Upper lobe of right lung (tissue), 1 donor: ENCODE measurements at places on chromosomes 3 and 15. TPM values are rescaled to one million over a fixed set of nuclear protein-coding genes. Genes with fewer than 3 reads are reported as not detected.
A peak's percentile ranks its signal among the peaks of the same experiment; 100 is the strongest.

DNA sequence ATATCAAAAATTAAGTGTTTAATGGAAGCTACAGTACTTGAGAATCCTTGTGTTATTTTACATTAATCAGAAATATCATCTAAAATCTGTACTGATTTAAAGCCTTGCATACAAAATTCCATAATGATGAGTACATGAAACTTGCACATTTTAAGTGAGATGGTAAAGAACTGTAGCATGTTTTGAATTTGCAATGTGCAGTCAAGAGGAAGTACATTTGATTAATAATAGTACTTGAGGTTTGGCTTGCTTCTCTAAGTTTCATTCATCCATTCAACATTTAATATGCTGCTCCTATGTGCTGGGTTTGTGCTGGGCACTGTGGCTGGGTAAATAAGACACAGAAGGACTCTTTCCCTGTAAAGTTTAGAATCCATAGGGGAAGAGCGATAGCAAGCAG is 332.3 kb downstream of the CNTN3 start:
- no peaks in the 10 kb centered on the region for H3K36me3 ChIP-seq
- H3K27me3 ChIP-seq, result no peaks in the 10 kb centered on the region
- no peaks in the 10 kb centered on the region for H3K4me1 ChIP-seq
- no peak for DNase-seq
- no peak overlapping the region for H3K4me3 ChIP-seq

- no peaks in the 10 kb centered on the region for H3K36me3 ChIP-seq
- peak overlapping the region; percentile 77 for H3K4me3 ChIP-seq
- peaks cover 19% of the 10 kb centered on the region for H3K4me1 ChIP-seq
- peak overlapping the region; percentile 74 for H3K27ac ChIP-seq
Observed at GRCh38 chr3:185824051-185825005, 514 bp downstream of the IGF2BP2 start.

RPS27L gene
- total RNA-seq, result 196 TPM

- H3K36me3 ChIP-seq, result no peaks in the 10 kb centered on the region
- H3K27me3 ChIP-seq, result no peaks in the 10 kb centered on the region
- no peak overlapping the region for H3K27ac ChIP-seq
- no peak for DNase-seq
Observed at GRCh38 chr3:20103731-20104130, 63.5 kb downstream of the KAT2B start.

GRCh38 chr3:169478566-169479313 is 184.8 kb downstream of the MECOM start:
- no peak overlapping the region for H3K27ac ChIP-seq
- H3K4me1 ChIP-seq, result no peaks in the 10 kb centered on the region
- no peak for DNase-seq
- no peaks in the 10 kb centered on the region for H3K27me3 ChIP-seq
- H3K4me3 ChIP-seq, result no peak overlapping the region

DNA sequence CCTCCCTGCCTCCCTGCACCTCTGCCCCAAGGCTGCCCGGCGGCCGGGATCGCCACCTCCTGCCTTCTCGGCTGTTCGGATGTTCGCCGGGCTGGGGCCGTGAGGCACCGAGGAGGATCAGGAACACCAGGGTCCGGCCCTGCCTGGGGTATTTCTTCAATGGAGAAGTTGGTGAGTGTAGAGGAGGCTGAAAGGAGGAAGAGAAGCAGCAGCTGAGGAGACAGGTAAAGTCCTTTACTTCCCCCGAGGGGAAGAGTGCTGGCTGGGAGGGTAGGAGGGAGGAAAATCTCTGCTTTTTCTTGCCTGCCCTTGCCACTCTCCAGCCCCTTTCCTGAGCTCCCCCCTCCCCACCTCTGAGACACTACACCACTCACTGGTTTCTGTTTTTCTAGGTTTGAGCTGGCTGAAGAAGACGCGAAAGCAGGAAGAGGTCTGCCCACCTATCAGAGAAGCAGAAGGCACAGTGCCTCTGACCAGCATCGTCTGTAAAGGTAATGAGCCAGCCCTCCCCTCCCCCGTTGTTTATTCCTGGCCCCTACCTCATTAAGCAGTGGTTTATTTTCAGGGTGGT is 519 bp downstream of the ASB7 start:
- no peak for DNase-seq
- H3K4me3 ChIP-seq, result peak overlapping the region; percentile 88
- H3K4me1 ChIP-seq, result peaks cover 29% of the 10 kb centered on the region
- peaks cover 17% of the 10 kb centered on the region for H3K36me3 ChIP-seq
- peak overlapping the region; percentile 73 for H3K27ac ChIP-seq
- H3K27me3 ChIP-seq, result no peaks in the 10 kb centered on the region

EIF4E3 gene
- 38.4 TPM for total RNA-seq

DNA sequence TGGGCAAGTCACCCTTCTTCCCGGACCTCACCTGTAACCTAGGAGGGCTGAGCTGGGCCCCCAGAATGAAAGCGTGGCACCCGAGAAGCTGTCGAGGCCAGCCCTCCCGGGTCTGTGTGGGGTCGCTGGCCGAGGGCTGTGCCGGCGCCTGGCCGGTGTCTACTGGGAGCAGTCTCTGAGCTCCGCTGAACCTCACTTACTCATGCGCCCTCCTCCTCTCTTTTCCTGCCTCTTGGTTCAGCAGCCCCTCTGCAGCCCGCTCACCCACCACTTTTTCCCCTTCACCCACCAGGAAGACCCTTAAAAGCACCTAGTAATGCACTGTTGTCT is 419 bp downstream of the HYKK start:
- H3K27ac ChIP-seq, result peak overlapping the region; percentile 65
- peak overlapping the region; percentile 86 for H3K4me3 ChIP-seq
- H3K36me3 ChIP-seq, result no peaks in the 10 kb centered on the region
- DNase-seq, result no peak

DNA sequence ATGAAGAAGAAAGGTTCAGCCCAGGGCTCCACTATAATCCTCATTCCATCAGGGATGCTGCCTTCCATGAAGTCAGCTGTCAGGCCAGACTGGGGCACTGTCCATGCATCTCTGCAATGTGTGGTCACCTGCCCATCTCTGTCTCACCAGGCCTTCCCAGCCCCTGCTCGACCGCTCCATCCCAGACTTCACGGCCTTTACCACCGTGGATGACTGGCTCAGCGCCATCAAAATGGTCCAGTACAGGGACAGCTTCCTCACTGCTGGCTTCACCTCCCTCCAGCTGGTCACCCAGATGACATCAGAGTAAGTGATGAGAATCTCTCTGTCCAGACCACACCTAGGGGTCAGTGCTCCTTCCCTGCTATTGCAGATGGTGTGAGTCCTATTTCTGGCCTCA is 454.1 kb downstream of the EPHB1 start:
- no peaks in the 10 kb centered on the region for H3K36me3 ChIP-seq
- no peaks in the 10 kb centered on the region for H3K27me3 ChIP-seq
- no peak for DNase-seq

DNA sequence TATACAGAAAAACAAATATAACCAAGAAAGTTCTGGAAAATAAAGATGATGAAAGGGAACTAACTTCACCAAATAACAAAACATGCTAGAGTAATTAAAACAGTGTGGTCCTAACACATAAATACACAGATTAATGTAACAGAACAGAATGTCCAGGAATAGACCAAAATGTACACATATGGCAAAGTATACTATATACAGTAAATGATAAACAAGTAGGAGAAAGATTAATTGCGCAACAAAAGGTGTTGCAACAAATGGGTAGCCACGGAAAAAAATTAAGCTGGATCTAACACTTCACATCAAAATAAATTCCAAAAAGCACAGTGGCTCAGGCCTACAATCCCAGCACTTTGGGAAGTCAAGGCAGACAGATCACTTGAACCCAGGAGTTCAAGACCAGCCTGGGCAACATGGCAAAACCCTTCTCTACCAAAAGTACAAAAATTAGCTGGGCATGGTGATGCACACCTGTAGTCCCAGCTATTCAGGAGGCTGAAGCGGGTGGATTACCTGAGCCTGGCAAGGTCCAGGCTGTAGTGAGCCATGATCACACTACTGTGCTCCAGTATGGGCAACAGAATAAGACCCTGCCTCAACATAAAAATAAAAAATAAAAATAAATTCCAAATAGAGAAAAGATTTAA is 19.8 kb downstream of the SCAP start:
- no peak overlapping the region for H3K4me3 ChIP-seq
- no peaks in the 10 kb centered on the region for H3K36me3 ChIP-seq
- H3K27ac ChIP-seq, result no peak overlapping the region
- peaks cover 13% of the 10 kb centered on the region for H3K4me1 ChIP-seq
- no peak for DNase-seq
- H3K27me3 ChIP-seq, result no peaks in the 10 kb centered on the region

BOC gene
- total RNA-seq, result 6.1 TPM

DNA sequence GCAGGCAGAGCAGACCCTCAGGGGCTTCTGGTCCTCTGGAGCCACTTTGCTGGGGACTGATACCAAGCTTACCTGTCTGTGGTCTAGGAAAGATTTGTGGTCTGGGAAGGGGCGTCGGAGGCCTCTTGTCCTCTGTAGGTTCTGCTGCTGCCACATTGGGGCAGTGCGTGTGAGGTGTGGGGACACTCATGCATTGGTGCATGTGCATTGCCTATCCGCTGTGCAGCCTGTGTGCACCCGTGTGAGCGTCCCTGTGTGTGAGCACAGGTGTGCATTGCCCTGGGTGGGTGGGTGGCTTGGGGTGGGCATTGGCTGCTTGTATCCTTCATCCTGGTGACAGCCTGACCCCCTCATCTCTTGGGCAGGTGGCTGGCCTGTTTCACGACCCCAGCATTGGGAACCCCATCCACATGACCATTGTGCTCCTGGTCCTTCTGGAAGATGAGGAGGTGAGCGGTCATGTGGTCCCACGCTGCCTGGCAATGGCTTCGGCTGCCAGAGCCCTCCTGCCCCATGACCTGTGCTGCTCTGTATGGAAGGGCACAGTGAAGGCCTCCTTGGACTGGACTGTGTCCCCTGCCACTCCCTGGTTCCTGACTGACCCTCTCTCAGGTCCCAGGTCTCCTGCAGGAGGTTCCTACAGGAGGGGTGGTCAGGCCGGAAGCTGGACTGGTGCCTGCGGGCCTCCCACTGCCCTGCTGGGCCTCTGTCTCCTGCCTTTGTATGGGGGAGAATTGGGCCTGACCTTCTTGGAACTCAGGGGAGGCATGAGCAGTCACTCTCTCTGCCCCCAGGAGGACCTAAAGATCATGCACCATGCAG is 41.5 kb downstream of the SAXO2 start:
- H3K4me1 ChIP-seq, result no peaks in the 10 kb centered on the region
- no peaks in the 10 kb centered on the region for H3K27me3 ChIP-seq
- DNase-seq, result peak; percentile 51
- no peaks in the 10 kb centered on the region for H3K36me3 ChIP-seq
- no peak overlapping the region for H3K4me3 ChIP-seq
- H3K27ac ChIP-seq, result no peak overlapping the region

- H3K27ac ChIP-seq, result no peak overlapping the region
- no peak overlapping the region for H3K4me3 ChIP-seq
- DNase-seq, result peak; percentile 77
Observed at GRCh38 chr15:40313531-40314398, 6.0 kb upstream of the PLCB2 start.

GRCh38 chr15:31325595-31326155 is 960 bp upstream of the KLF13 start:
- H3K36me3 ChIP-seq, result no peaks in the 10 kb centered on the region
- no peaks in the 10 kb centered on the region for H3K27me3 ChIP-seq
- peak overlapping the region; percentile 88 for H3K4me3 ChIP-seq
- peak overlapping the region; percentile 100 for H3K27ac ChIP-seq
- H3K4me1 ChIP-seq, result peaks cover 20% of the 10 kb centered on the region
- DNase-seq, result peak; percentile 91

DNA sequence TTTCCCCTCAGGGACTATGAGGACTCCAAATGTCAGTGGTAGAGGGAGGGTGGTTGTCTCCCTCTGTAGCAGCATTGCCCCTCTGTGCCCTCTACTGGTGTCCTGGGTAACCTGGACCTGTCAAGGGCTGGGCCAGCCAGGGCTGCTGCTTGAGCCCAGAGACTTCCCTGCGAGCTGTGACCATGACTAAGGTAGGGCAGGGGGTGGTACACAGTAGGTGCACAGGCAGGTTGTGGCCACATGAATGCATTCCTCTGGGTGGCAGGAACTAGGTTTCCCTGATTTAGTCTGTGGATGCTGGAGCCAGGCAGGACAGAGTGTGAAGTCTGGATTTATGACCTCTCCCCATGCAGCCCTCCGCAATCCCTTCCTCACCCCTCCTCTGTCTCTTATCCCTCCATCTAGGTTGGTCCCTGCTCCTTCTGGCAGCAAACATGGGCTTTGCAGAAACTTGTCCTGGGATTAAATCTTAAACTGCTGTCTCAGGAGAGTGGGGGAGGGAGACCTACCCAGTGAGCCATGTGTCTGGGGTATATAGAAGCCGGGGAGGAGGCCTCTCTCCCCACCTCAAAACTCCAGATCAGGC is 8.7 kb upstream of the SEMA3F start:
- H3K27me3 ChIP-seq, result no peaks in the 10 kb centered on the region
- no peaks in the 10 kb centered on the region for H3K4me1 ChIP-seq
- no peak overlapping the region for H3K4me3 ChIP-seq
- H3K36me3 ChIP-seq, result no peaks in the 10 kb centered on the region

DNA sequence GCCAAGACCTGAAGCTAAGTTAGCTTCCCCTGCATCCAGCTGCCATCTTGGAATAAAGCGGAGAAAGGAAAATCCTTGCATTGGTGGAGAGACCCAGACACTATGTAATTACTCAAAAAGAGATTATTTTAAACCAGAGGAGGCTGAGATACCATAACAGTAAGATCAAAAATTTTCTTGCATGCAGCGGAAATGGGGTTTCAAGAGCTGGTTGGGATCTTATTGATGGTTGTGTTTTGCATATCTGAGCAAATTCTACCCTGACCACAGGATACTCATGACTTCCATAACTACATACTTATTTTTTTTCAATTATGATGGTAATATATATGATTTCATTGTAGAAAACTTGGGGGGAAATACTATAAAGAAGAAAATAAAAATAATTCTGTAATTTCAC is 17.5 kb downstream of the TMEM158 start:
- no peaks in the 10 kb centered on the region for H3K36me3 ChIP-seq
- peaks cover 4% of the 10 kb centered on the region for H3K4me1 ChIP-seq
- no peak for DNase-seq
- no peak overlapping the region for H3K27ac ChIP-seq
- no peaks in the 10 kb centered on the region for H3K27me3 ChIP-seq

HESX1 gene
- 1.2 TPM for total RNA-seq

DNA sequence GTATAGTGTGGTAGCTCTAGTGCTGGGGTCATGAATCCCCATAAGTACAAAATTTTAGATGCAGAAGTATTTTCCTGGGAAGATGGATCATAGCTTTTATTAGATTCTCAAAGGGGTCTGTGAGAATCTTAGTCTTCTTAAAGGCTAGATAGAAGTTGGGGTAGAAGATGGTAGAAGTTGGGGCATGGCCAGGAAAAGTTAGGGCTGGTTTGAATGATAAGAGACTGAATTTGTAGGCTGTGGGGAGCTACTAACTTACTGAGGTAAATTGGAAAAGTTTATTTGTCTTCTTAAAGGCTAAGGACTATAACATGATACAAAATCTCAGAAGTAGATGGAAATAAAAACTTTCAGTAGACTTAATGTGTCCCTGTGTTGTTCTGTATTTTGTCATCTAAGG is 1.6 kb upstream of the UBE2Q2 start:
- no peak overlapping the region for H3K27ac ChIP-seq
- no peak for DNase-seq
- peaks cover 23% of the 10 kb centered on the region for H3K4me1 ChIP-seq
- no peak overlapping the region for H3K4me3 ChIP-seq
- H3K27me3 ChIP-seq, result no peaks in the 10 kb centered on the region

MNS1 gene
- 0.58 TPM for total RNA-seq
